ENCODE measurements at places on chromosomes 12 and 14.

GRCh38 chr12:16392846-16393535, 45.5 kb downstream of the MGST1 start:
- no peak for DNase-seq

- DNase-seq = no peak
Observed at GRCh38 chr14:80973931-80974641, 18.7 kb downstream of the TSHR start.

GRCh38 chr12:111367661-111368221, 1.2 kb downstream of the PHETA1 start:
- no peak for DNase-seq

DNA sequence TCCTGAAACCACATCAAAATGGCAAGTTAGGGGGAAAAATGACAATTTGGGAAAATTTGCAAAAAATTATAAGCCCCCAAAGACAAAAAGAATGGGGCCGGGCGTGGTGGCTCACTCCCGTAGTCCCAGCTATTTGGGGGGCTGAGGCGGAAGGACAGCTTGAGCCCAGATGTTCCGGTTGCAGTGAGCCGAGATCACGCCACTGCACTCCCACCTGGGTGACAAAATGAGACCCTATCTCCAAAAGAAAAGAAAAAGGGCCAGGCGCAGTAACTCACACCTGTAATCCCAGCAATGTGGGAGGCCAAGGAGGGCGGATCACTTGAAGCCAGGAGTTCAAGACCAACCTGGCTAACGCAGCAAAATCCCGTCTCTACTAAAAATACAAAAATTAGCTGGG, 2.0 kb upstream of the VAMP1 start:
- no peak for DNase-seq

DNA sequence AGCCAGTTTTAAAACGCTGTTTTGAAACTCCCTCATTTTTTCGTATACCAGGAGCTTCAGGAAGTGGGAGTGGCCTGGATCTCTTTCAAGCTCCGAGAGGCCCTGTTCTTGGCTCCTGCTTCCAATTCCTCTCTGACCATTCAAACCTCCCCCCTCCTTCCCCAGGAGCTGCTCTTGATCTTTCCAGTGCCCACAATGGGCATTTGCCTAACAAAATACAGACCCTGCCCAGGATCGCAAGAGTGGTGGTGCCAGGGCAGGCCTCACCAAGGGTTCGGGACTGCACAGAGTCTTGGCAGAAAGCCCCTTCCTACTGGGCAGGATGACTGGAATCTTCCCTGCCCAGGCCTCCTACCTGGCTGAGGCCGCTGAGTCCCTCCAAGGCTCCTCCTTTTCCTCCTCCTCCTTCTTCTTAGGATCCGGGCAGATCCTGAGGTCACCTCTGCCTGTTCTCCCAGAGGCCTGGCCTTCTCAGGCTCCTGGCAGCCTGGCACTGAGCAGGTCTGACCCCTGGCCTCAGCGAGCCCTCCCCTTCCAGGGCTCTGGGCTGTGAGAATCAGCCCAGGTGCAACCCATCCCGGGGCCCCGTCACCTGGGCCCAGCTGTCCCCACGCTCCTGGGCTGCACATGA, 46.9 kb upstream of the NOS1 start:
- no peak for DNase-seq

DNA sequence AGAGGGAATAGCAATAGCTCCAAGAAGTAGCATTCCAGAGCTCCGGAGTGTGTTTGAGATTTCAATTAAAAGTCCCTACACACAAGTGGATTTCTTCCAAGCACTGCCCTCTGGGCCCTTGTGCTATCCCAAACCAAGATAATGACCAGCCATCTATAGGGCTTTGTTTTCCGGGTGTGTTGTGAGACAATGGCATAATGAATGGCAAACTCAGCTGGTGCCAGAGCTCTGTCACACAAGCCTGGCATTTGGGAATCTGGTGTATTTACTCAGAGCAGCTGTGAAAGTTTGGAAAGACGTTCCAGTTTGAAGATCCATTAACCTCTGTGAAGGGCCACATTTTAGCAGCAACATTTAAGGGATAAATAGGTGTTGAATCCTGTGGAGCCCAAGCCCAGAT, 61.2 kb upstream of the TMTC2 start:
- no peak for DNase-seq

DNA sequence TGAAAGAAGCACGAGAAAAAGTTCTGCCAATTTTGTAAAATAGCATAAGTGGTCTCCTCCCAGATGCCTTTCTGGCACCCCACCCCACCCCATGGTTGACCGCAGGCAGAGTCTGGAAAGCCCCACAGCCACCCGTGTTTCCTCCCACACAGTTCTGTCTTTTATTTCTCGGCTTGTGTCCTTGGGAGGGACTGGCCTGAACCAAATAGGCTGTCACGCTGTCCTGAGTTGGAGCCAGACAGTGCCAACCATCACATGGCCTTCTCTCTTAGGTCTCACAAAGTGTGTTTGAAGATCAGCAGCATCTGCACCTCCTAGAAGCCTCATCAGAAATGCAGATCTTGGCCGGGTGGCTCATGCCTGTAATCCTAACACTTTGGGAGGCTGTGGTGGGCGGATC, 10.2 kb upstream of the LTA4H start:
- no peak for DNase-seq

- no peak for DNase-seq
Observed at GRCh38 chr12:120654656-120655055, 14.2 kb downstream of the CABP1 start.
